NCI-H2171 (cell line): ENCODE measurements at places on chromosomes 7 and 10.

DNA sequence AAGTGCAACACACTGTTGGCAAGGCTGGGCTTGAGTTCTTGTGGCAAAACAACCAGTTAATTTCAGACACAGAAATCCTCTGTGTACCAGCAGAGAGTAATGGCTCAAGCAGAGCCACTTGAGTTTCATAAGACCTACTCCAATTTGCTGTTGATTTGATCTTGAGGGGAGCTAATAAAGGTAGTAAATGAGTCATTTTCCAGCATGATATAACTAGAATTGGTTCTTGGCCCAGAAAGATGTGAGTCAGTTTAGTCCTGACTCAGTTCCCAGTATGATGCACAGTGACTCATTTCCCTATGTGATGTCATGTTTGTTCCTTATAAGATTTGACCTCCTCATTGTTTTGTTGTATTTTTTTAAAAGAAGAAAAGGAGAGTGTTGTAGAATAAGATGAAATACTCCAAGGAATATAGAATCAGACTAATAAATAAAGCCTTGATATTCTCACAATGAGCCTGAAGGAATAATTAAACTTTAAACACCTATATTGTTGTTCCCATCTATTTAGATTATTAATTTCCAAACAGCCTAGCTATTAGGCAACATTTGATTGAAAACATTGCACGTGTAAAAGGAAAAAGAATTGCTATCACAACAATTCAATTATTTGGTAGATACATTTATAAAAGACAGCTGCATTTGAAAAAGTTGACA, 186.2 kb downstream of the REEP3 start:
- DNase-seq = no peak

GRCh38 chr7:157355784-157356511, 19.1 kb downstream of the DNAJB6 start:
- no peak for DNase-seq

DNA sequence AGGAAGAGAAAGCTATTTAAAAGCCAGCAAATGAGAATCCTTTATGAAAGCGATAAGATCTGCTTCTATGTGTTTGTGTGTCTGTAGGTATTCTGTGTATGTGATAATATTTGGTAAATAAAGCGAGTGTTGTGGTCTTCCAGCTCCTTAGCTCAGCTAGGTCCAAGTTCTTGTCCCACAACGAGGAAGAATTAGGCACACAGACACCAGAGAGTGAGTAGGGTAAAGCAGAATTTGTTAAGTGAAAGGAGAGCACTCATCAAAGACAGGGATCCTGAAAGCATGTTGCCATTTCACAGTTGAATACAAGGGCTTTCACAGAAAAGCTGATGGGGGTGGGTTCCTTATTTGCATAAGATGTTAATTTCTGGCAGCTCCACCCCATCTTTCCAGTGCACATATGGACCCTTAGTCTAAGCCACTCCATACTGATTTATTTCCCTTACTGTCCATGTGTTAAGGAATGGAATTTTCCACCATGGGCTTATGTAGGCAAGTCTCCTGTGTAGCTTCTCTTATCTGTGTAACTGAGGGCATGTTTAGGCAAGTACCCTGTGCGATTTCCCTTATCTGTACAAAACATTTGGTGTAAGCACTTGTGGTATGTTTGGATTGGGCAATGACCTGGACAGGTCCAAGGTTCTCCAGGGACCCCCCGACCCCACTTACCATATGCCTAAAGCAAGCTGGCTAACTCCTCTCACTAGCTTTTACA, 165.9 kb upstream of the VIPR2 start:
- DNase-seq = no peak

DNA sequence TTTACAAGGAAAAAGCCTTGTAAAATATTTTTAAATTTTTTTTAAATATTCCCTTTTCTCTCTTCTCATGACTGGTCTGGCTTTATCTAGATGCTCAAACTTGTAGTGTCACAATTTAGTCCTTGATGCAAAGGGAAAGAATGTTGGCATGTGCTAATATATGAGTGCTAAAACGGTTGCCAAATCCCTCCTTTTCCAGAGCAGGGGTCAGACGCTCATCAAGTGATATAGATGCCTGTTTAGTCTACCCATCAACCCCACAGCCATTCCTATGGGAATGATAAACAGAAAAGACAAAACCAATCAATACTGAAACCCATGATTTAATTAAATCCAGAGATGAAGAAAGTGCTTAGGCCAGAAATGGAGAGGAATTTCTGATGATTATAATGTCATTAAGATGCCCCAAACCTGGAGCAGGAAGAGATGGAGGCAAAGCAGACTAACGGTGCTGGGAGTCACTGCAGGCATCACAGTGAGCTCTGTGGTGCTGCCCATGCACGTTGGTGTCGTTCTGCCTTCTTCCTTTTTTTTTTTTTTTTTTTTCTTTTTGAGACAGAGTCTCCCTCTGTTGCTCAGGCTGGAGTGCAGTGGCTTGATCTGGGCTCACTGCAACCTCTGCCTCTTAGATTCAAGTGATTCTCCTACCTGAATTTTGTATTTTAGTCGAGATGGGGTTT, 210.1 kb upstream of the STK17A start:
- no peak for DNase-seq

DNA sequence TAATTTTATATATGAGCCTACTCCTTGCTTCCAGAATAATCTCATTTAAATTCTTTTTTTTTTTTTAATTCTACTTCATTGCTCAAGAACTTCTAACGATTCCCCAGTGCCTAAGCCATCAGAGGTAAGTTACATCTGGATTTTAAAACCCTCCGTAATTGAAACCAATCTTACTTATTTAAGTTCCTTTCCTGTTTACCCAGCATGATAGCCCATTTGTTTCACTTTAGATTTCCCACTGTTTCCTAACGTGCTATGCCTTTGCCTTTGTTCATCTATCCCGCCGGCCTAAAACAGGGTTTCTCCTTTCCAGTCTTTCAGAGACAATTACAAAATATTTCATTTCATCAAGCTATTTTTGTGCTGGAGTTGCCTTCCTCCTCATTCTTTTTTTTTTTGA, 75.8 kb upstream of the ETV1 start:
- DNase-seq = no peak

- no peak for DNase-seq
Observed at GRCh38 chr10:74137992-74138391, 12.6 kb downstream of the AP3M1 start.

- no peak for DNase-seq
Observed at GRCh38 chr10:14566498-14566897, 208.2 kb downstream of the FAM107B start.

DNA sequence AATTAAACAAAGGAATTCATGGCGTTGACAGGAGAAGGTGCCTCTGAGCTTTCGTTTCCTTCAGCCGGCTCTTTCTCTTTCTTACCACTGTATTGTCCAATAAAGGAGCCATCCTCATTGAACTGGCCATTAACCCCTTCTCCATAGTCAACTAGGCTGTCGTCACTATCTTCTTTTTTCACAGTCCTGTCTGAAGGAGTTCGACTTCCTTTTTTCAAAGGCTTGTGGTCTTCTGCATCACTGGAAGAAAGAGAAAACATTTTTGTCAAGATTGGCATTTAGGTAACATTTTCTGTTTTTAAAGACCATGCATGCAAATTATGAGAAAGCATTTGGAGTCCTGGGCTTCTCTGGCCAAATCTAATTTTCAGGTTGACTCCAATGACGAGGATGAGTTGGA, 19.7 kb upstream of the LAMB4 start:
- DNase-seq = no peak

DNA sequence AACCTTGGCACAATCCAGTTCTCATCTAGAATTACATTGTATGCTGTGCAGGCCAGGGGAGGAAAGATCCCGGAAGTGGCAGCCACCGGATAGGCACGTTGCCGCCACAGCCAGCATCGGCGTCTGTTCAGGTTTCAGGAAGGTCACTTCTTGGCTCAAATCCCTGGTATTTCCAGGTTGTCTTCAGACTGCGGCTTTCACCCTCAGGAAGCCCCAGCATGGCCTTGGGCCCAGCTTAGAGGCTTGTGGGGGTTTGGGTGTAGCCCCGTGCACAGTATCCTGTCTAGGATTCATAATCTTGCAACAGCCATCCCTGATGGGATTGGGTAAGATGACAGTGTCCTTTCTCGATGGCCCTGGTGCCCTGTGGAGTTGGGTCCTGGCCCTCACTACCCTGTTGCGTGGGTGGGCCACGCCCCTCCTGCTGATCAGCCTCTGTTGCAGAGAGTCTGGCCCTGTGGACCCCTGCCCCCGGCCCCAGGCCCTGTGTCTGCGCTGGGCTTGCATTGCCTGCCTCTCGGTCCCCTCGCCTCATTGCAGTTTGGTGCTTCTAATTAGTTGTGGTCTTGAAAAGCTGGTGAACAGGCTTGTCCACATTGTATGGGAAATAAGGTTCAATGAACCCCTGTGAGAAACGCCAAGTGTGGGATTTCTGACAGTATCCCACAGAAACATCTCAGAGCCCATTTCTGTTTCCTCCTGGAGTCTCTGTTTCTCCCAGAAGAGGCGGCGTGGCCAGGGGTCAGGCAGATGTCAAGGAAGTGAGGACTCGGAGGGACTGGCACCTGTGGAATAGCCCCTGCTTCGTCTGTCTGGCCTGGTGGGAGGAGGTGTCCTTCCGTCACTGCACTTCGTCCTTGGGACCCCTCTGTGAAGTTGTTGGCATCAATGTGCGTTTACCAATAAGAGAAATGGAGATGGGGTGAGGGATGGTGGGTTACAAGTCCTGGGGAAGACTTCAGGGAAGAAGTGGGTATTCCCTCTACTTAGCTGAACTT, 77.5 kb downstream of the MGMT start:
- DNase-seq = no peak

GRCh38 chr10:117477211-117477947, 65.2 kb upstream of the EMX2 start:
- DNase-seq = no peak

GRCh38 chr7:111050875-111051416, 40.0 kb upstream of the LRRN3 start:
- no peak for DNase-seq

DNA sequence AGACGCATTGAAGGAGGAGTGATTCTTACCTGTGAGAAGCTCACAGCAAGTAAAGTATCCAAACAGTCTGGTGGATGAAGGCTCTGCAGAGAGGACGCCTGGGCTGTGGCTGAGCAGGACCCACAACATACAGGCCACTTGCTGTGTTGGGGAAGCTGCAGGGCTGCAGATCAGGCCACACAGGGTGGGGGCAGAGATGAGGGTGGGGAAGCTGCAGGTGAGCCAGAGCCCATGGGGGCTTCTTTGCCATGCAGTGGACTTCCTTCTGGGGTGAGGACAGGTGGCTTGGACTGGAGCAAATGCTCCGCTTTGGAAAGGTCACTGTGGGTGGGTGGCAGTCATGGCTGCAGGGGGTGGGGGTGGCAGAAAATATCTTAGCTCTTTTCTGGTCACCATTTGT, 214.8 kb downstream of the GLRX3 start:
- DNase-seq = no peak

DNA sequence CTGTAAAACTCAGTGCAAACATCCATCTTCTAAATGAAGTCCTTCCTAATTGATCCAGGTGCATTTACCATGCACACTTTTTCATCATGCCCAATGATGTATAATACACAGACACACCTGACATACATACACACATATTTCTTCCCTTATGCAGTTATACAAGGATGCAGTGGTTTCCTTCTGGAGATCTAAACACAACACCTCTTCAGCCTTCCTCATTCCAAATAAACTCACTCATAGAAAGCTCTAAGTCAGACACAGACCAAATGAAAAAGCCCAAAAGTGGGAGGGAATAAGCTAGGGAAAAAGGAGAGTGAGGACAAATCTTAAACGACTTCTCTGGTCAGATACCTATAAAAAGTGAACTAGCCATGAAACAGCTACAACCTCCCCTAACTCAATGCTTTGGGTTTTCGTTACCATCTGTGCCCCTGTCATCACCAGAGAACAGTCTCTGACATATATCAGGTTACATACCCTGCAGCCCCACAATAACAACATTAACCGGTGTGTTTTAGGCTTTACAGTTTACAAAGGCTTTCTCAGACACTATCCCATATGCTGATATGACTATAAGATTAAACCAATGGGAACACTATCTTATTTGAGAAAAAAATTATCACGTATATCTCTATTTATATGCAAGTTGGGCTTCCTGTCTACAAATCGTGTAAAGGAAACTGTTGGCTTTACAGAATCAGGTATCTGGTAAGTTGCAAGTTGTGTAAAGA, 675.2 kb downstream of the PHTF2 start:
- DNase-seq = peak; percentile 67

DNA sequence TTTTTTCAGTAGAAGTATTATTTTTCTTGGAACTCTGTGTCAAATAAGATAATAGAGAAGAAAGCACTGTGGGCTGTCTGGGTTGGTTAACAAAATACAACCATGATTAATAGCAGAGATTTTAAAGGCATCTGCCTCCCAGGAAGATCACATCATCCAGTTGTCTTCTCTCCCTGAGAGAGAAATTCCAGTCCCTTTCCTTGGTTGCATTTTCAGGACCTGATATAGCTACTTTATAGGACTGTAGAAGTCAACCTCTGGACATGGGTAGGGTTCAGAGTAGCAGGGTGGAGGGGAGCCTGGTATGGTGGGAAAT, 309.9 kb upstream of the IGFBP3 start:
- no peak for DNase-seq

- no peak for DNase-seq
Observed at GRCh38 chr10:116772909-116773705, 30.7 kb upstream of the HSPA12A start.

GRCh38 chr10:65701168-65701776, 1224.6 kb upstream of the LRRTM3 start:
- no peak for DNase-seq

GRCh38 chr10:124715439-124715838, 28.7 kb downstream of the FAM53B start:
- DNase-seq = no peak

DNA sequence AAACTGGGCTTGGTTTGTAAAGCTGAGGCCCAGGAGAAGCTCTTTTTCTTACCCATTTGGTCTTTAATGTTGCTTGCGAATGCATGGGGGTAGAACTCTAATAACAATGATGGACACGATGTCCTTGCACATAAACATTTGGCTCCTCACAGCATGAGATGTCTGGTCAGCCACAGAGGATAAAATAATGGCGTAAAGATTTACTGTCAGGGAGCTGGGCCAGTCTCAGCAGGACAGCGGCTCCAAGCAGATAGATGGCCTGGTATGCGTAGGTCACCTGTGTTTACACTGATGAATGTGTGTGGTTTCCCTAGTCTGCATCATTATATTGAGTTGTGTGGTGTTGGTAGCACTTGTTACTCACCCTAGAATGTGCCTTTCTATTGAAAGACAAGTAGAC, 537.4 kb downstream of the CNTNAP2 start:
- no peak for DNase-seq

GRCh38 chr7:155291045-155291530, 6.6 kb upstream of the INSIG1 start:
- DNase-seq = no peak

GRCh38 chr7:44188480-44189225, 586 bp downstream of the GCK start:
- no peak for DNase-seq
